NCI-H2107 (cell line): ENCODE measurements at places on chromosomes 3 and 15.

GRCh38 chr15:31437686-31438085 is 111.1 kb downstream of the KLF13 start:
- no peak for DNase-seq

DNA sequence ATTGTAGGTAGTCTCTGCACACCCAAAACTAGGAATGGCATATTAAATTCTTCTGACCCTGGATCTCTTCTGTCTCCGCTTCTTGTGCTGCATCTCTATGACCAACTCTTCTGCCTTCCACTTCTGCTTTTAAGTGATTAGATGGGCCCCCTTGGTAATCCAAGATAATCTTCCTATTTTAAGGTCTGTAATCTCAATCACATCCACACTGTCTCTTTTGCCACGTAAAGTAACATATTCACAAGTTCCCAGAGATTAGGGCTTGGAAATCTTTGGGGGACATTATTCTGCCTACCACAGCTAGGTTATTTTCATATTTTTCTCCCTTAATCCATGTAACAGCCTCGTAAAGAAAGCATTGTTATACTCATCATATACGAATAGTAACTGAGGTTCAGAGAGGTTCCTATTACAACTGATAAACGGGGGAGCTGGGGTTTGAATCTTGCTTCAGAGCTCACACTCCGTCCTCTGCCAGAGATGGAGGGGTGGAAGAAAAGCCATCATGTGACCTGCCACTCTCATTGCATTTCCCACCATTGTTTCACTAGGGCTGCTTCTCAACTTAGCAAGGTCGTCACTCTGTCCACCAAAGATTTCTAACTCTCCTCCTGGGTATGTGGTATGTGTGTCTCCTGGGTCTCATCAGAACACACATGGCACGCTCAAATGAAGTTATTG is 6.6 kb upstream of the CD47 start:
- DNase-seq = no peak

DNA sequence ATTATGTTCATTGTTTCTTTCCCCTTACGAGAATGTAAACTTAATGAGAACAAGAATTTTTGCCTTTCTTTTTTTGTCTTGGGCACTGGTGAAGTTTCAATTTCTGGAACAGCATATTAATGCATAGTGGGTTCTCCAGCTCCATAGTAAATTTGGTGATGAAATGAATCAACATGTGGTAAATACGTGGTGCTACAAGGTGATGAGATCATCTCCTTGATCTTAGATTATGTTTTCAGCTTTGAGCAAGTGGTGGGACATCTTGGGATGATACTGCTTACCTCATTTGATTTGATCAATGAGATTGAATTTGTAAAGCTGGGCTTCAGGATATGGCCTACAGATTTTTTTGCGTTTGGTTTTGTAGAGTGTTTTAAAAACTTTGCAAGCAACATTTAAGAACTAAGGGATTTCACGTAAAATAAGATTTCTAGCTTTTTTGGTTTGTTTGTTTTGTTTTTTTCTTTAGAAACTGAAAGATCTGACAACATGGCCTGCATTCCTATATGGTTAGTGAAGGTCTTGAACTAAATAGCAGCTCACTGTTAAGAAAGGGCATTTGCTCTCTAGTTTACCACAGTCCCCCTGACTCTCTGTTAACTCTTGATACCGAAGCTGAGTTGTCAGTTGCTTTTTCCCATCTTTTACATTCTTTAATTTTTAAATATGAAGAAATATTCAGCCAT is 45.6 kb downstream of the FNDC3B start:
- DNase-seq = no peak

DNA sequence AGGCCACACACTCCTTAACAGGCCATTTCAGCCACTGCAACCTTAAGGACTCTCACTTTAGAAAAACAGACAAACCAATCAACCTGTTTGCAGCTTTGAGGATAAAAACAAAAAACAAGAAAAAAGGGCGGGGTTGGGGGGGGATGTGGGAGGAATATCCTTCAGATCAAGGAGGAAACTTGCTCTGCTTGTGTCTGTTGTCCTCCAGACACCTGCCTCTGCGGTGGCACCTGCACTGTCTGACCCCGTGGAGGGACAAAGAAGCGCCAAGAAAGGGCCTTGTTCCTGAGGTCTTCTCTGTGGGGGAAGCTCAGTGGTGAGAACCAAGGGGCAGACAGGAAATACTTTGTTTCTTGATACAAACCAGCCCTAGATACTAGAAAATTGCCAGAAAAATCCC is 70.5 kb downstream of the POLR2M start:
- DNase-seq = no peak

DNA sequence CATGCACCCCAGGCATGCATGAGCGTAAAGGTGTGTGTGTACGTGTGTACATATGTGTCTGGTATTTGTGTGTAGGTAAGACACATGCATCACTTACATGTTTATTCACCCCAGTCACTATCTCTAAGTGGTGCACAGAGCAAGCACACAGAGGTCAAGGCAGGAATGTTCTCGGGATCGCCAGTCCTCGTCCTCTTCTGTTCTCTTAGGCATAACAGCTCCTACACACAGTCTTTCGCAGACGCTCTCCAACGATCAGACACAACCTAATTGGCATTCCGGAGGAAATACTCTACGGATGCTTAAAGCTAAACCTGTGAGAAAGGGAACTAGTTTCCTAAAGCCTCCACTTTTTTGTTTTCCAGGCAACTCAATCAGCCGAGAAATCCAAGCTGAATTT is 95.9 kb downstream of the ADAMTS17 start:
- DNase-seq = no peak

GRCh38 chr3:197758512-197758911 is 8.8 kb downstream of the FYTTD1 start:
- no peak for DNase-seq

- DNase-seq = no peak
Measured at GRCh38 chr3:178705925-178706324, 169.7 kb downstream of the KCNMB2 start.

- no peak for DNase-seq
Measured at GRCh38 chr3:15831927-15832326, 34.1 kb upstream of the ANKRD28 start.

DNA sequence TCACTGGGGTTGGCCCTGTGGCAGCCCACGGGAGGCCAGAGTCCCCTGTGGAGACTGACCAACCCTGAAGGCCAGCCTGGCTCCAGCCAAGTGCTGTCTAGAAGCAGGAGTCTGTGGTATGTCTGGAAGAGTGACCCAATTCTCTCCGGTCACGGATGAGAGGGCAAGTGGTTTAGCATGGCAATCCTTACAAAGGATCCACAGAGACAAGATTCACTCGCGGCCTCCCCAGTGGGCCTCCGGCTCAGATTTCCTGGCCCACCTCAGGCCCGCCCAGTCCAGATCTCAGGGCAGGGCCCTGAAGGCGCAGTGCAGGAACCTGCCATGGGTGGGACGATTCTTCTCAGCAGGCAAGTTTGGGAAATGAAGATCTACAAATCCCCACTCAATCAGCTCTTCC is 5.0 kb upstream of the BCL2L10 start:
- no peak for DNase-seq

DNA sequence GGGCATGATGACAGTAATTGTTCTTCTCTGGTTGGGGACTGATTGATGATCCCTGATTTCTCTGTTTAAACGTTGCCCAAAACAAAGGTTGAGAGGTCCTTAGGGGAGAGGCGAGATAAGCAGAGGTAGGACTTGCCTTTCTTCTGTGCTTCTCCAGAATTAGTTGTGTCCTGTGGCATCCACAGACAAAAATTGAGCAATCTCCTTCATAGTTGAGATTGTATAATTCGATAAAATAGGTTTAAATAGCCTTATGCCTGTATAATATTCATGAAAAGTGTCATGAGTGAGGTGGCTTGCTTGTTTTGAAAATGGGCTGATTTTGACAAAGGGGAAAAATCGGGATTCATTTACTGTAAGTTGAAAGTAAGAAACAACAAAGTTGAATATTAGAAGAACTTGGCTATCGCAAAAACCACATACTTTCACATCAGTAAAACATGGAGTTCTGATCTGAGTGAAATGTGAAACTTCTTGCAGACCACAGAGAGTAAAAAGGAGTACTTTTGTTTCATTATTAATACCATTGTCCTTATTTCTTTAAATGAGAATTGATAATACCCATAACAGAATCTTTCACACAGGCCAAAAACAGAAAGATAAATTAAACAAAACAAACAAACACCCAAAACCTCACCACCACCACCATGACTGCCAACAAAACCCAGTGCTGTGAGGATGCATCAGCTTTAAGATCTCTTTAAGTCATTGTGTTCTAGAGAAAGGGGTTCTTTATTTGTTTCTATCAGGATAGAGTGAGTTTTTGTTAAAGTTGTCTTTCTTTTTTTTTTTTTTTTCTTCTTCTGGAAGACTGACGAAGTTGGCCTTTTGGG is 155.7 kb downstream of the LPP start:
- no peak for DNase-seq

DNA sequence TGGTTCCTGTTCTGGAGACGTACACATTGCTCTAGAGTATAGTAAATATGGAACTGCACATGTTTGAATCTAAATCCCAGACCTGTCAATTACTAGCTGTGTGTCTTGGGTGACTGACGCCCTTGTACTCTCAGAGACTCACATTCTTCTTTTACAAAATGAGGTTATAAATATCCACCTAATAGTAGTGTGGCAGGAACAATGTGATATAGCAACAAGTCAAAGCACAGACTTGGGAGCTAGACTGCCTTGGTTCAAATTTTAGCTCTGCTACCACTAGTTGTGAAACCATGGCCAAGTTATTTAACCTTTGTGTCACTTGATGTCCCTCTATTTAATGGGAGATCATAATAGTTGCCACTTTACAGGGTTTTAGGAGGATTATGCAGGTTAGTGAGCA is 245.6 kb downstream of the CPNE4 start:
- no peak for DNase-seq

GRCh38 chr3:41462103-41462691 is 262.9 kb downstream of the CTNNB1 start:
- no peak for DNase-seq

- DNase-seq = no peak
Measured at GRCh38 chr3:16864610-16865313, 20.0 kb upstream of the PLCL2 start.

DNA sequence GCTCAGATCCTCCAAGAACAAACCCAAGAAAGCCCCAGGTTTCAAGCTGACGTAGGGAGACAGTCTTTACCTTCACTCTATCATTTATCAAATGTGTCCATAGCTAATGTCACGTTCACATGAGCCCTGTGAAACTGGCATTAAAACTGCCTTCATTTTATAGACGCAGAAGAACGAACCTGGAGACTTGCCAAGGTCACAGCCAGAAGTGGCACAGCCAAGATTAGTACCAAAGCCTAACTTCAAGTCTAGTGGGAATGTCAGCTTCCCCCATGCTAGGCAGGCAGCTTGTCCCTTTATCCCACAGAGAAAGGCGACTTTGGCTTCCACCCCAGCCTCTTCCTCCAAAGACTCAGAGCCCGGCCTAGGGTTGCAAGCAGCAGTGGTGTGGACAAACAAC is 517.2 kb downstream of the SHQ1 start:
- no peak for DNase-seq

DNA sequence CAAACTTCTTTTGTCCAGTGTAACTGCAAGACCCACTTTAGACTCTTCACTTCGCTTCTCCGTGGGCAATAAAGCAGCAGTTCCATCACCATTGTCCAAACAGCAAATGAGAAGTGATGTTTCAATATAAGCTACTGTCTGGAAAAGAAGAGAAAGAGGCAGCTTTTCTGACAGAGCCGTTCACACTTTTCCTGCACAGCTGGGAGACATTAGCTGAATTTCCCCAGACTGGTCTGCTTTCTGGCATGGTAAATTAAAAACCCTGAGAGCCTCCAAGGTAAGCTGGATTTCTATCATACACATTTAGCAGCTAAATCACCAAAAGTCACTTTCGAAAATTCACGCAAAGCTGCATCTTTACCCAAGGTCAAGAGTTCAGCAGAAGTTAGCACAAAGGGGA is 108.5 kb upstream of the CMC1 start:
- no peak for DNase-seq

DNA sequence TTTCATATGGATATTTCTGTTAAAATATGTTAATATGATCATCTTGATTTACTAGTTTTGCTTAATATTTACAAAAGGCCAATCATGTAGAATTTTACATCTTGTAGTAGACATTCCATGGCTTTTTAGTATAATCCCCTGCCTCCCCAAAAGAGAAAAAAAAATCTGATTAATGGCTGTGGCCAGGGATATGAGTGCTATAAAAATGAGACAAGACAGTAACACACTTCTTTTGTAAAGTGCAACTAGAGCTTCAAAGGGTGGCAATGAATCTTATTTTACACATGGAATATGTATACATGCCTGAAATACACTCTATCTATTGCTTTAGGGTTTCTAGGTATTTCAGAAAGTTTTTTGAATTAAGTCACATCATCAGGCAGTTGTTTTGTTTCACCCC is 112.2 kb upstream of the NANOGP8 start:
- no peak for DNase-seq

- no peak for DNase-seq
Measured at GRCh38 chr3:52865994-52866393, 31.2 kb upstream of the MUSTN1 start.

GRCh38 chr3:120013481-120013880 is 80.8 kb downstream of the GSK3B start:
- no peak for DNase-seq

DNA sequence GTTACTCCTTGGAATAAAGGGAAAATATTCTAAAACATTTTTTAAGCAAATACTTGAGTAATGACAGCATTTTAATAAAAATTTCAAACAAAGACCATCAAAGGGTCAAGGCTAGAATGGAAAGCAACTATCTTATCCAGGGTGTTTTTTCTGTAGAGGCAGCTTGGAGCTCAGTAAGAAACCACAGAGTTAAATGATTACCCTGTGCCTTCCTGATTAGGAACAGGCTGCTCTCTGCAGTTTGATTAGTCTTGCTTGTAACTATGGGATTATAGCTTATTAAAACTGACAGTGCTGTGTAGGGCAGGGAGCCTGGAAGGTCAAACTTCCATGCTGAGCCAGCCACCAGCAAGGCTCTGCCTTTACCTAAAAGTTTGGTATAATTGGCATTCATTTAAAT is 33.1 kb downstream of the QTRT2 start:
- DNase-seq = no peak

DNA sequence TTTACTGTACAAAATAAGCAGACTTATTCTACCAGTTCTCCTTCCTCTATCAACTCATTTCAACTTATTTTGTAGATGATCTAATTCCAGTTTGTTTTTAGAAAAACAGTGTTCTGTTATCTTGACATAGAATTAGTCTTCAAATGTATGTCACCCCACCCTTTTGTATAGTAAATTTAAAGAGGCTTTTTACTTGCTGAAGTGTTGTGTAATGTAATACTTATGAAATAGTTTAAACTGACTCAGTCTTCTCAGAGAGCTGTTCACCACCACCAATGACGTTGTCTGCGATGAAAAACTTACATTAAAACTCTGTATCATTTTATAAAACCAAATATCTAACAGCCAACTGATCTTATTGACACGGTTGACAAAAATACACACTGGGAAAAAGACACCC is 82.9 kb downstream of the RAP2B start:
- DNase-seq = no peak

DNA sequence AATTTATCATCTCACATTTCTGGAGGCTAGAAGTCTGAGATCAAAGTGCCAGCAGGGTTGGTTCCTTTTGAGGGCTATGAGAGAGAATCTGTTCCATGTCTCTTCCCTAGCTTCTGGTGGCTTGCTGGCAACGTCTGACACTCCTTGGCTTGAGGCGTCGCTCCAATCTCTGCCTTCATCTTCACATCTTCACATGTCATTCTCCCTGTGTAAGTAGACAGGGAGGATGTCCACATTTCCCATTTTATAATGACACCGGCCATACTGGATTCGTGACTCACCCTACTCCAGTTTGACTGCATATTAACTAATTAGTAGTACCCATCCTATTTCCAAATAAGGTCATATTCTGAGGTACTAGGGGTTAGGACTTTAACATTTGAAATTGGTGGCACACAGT is 17.5 kb upstream of the ARHGAP31 start:
- DNase-seq = no peak

GRCh38 chr3:71580636-71581456 is 2.7 kb downstream of the FOXP1 start:
- no peak for DNase-seq
